ENCODE measurements at places on chromosomes 3 and 15. TPM values are rescaled to one million over a fixed set of nuclear protein-coding genes. Genes with fewer than 3 reads are reported as not detected.

DNA sequence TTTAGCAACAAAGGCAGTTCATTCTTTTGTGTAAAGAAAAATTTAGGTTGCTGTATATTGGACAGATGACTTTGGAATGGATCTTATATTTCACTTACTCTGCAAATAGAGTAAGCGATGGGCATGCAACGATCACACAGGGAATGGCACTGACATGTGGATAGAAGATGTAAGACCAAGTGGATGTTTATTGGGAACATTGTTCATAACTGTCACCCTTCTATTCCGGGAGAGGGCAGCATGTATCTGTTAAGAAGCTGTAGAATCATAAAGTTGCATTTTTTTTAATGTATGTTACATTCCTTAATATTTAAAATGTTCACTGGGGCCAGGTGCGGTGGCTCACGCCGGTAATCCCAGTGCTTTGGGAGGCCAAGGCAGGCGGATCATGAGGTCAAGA lies 41.2 kb downstream of the HPS3 start:
- no peak for DNase-seq

GRCh38 chr3:41569632-41570305 lies 370.5 kb downstream of the CTNNB1 start:
- DNase-seq = no peak

SIAH2 gene
- total RNA-seq = 34.4 TPM

ALDH1A2 gene
- 22.9 TPM for total RNA-seq

NR2E3 gene
- total RNA-seq = not detected
